ENCODE measurements at places on chromosomes 3 and 15.

- DNase-seq, result no peak
These were observed 62.9 kb downstream of the UMPS start for GRCh38 chr3:124793054-124793739.

DNA sequence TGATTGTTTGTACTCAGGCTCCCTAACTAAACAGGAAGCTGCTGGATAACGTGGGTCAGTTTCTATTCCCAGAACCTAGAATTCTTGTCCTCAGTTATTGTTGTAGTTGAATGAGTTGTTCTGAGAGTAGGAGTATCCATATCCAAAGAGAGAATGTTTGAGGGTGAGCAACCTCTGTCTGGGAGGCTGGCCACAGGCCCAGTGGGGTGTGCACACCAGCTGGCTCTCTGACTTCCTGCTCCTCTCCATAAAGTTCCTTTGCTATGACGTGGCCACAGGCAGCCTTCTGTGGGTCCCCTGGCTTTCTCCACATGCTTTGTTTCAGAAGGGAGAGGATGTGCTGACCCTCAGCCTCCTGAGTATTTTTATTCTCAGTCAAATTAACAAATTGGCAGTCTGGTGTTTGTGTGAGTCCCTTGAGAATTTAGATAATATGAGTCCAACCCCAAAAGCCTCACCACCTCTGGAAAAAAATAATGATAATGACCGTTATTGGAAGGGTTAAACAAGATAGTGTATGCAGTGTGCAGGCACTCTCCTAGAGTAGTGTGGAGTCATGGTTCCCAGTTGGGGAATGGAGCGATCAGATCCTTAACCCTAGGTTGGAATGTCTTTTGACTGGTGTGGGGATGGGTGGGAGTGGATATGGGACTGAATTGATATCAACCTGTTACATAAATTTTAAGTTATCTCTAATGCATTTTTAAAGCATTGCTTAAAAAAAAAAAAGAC is 47.6 kb upstream of the MED12L start:
- DNase-seq, result no peak

DNA sequence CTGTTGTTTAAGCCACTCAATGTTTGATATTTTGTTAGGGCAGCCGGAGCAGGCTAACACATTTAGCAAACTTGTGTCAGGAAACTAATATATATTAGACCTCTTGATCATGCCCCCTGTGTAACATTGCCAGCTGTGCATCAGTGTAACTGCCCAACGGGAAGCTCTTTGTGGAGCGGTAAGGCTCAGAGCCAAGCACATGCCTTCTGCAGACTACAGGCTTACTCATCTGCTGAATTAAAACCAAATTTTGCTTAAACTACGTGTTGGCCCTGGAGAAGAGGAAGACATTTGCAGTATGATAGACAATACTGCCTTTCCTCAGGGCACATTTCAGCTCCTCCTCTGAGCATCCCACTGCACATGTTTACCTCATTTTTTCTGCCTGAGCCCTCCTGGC is 50.5 kb upstream of the KCNMB2 start:
- no peak for DNase-seq

- no peak for DNase-seq
These were observed 24.4 kb downstream of the ZNF710 start for GRCh38 chr15:90025489-90026033.

- no peak for DNase-seq
These were observed 919.9 kb downstream of the TUSC7 start for GRCh38 chr3:117629505-117629904.

DNA sequence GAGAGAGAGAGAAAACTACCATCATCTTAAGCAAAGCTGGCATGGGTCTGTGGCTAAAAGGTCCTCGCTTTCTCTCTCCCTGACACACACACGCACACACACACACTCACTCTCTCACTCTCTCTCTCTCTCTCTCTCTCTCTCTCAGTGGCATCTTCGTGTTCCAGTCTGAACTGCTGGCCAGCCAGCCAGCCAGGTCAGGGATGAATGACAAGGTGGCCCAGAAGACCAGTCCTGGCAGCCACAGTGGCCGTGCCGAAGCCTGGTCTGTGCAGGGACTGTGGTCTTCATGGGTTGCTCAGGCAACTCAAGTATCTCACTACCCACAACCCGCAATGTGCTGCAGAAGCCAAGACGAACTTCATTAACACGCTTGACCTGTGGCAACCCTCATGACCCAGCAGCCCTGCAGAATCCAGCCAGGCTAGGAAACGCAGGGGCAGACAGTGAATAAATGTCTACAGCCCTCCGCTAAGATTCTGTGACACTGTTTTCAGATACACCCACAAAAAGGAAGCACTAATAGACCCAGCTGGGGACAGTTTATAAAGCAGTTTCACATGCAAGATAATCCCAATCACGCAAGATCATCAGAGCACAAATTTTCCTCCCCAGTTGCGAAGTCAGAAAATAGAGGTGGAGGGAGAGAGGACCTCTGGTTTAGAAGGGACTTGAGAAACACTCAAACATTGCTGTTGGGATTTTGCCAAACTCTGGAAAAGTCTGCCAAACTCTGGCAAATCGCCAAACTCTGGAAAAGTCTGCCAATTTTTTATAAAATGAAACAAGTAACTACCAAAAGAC is 66.4 kb downstream of the XXYLT1 start:
- DNase-seq, result peak; percentile 62

GRCh38 chr3:140727886-140728285 is 50.0 kb downstream of the TRIM42 start:
- DNase-seq, result no peak

- no peak for DNase-seq
These were observed 23.5 kb downstream of the PLCL2 start for GRCh38 chr3:16908016-16908807.

DNA sequence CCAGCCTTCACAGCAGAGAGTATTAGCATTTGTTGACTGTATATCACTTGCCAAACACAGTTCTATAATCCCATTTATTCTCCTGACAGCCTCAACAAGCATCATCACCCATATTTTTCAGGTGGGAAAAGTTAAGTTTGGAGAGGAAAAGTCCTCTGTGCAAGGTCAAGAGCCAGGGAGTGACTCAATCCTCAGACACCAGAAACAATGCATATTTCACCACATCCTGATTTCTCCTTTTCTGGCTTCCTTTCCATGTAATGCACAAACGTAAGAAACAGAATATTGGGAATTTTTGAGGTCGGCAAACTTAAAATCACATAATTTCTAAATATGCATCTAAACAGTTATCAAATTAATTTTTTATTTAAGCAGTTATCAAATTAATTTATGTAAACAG is 116.0 kb upstream of the GADL1 start:
- no peak for DNase-seq

- DNase-seq, result no peak
These were observed 146.2 kb downstream of the GREM1 start for GRCh38 chr15:32864051-32864450.

GRCh38 chr15:41594801-41595746 is 36.1 kb downstream of the TYRO3 start:
- no peak for DNase-seq

- no peak for DNase-seq
These were observed 81.3 kb downstream of the ARHGAP31 start for GRCh38 chr3:119375510-119375909.

Data from NCI-H1092 (cell line).